ENCODE measurements at places on chromosomes 7 and 10.

- no peak for DNase-seq
These were observed 74.7 kb downstream of the LSM5 start for GRCh38 chr7:32415519-32415918.

- no peak for DNase-seq
These were observed 324.5 kb downstream of the PHF14 start for GRCh38 chr7:11298220-11298619.

DNA sequence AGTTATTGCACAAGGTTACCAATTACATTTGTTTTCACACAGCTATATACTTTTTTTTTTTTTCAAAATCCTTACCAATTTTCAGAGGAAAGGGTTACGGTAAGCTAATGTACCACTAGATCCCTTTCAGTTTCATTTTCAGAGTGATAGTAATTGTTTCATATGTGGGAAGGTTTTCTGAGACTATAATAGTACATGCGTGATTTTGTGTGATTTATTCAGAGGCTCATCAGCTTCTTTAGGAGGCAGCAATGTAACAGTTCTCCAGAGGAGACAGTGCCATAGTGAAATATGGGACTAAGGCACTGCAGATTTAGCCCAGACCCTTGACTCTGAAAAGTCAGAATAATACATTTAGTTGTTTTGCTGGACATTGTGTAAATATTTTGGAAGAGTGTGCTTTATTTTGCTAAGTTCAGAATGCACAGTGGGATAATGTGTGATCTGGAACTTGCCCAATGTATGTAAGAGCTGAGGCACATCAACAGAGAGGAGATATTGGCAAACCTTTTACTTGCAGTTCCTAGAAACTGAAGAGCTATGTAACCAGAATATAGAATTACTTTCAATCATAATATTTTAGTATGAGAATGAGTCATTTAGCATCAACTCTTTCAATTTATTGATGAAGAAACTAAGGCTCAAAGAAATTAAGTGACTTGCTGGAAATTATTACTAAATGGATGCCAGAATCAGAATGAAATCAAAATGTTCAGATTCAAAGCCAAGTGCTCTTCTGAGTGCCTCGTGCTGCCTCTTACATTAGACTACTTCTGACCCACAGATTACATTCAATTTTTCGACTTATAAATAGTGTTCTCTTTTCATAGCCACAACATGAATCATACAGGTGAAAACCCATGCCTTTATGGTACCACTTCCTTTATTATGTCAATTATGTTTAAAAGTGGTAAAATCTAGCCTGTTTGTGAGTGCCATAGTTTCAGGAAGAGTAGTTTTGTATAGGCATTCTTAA, 207.7 kb upstream of the TEX47 start:
- no peak for DNase-seq

DNA sequence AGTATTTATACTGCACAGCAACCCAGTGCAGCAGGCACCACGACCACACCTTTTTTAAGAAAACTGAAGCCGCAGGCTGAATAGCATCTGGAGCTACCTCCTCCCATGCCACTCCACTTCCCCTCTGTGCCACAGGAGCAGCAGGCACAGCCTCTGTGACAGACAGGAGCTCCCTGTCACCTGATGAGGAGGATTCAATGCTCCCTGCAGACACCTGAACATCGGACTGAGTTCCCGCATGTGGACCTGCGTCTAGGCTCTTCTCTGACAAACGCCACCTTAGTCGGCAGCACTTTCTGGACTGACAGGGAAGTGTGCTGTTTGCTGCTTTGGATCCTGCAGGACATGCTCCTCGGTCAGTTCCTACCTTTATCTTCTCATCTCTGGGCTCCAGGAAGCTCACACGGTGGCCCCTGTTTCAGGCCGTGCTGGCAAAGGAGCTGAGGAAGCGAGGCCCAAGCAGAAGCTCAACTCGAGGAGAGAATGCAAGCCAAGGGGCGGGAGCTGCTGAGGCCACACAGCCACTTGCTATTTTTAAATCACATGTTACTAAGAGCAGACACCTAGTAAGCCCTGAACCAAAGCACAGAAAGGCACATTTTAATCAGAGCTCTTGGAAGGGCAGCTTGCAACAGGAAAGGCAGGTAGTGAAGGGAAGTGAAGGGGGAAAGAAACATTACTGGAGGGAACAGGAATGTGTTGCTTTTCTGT, 56.6 kb downstream of the VOPP1 start:
- no peak for DNase-seq

- DNase-seq: no peak
These were observed 62.4 kb upstream of the LRRC18 start for GRCh38 chr10:49001870-49002672.

GRCh38 chr10:132502544-132503300, 34.9 kb upstream of the INPP5A start:
- DNase-seq: no peak

DNA sequence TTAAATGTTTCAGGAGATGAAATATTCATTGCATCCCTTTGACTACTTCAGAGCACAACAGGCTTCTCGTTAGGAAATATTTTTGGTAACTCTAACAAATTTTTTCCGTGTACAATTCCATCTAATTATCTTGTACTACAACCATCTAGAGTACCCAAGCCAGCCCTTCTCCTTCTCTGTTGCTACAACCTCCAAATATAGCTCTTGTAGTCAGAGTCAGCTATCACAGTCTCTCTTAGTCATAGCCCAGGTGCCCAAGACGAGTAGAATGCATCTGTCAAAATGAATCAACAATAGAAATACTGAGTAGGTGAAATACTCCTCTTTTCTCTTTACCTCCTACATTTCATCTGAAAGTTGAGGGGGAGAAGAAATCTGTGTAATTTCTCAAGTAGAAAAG, 74.0 kb downstream of the INHBA start:
- no peak for DNase-seq
